ENCODE measurements at places on chromosomes 3 and 15.

DNA sequence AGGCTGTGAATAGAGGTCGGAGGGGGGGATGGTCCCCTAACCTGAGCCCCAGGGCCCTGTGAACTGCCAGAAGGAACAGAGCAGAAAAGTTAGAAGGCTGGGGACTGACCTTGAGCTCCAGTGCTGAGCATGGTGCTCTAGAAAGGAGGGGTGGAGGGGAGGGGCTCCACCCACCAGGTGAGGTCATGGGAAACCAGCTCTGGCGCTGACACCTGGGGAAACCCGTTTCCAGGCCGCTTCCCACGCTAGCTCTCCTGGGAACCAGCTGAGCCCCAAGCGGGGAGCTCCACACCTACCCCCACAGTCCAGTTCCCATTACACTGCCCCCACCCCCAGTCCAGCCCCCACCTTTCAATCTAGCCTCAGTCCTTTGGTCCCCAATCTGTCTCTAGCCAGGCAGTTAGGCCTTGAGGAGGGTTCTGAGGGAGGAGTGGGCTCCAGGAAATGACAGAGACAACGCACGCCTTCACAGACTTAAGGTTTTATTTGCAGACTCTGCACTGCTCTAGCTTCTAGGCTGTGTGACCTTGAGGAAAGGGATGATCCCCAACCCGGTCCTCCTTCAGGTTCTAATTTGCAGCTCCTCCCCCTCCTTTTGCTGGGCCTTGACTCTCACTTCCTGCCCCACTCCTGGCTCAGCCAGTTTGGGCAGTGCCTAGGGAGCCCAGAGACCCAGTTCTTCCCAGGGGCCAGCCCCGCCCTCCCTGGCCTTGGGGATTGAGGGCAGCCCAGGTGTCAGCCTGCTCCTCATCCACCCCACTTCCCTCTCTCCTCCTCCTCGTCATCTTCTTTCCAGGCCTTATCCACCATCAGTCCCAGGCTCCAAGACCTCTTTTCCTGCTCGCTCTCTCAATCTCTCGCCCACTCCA lies 2.1 kb downstream of the RHOV start:
- no peak for DNase-seq

DNA sequence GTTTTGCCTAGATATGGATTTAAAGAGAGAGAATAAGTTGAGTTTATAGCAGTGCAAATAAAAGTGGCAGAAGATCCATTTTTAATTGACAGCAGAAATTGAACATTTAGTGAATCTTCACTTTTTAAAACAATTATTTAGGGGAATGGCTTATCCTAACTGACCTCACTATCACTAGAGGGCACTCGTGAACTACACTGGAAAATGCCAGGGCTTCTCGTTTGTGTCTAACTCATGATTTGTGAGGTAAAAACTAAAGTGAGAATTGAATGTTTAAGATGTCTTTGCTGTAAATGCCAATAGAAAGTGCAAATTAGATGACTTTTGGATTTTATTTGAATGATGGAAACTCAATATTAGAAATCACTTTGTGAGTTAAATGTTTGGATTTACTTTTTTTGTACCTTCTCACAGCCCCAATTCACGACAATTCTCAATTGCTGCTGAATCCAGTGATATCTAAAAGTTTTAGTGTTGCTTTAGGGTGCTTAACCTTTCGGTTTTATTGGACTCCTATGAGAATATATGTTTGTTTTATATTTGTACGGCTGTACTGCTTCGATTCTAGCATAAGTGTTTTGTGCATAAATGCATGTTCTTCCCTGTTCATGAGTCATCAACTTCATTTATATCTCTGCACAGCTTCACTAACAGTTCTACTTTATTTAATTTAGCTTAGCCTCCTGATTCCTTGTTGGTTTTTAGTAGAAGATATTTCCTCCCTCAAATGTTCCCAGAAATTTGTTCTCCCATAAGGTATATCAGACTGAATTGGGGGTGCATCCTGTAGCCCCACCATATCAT lies 462.1 kb downstream of the MFSD1 start:
- DNase-seq: peak; percentile 44

DNA sequence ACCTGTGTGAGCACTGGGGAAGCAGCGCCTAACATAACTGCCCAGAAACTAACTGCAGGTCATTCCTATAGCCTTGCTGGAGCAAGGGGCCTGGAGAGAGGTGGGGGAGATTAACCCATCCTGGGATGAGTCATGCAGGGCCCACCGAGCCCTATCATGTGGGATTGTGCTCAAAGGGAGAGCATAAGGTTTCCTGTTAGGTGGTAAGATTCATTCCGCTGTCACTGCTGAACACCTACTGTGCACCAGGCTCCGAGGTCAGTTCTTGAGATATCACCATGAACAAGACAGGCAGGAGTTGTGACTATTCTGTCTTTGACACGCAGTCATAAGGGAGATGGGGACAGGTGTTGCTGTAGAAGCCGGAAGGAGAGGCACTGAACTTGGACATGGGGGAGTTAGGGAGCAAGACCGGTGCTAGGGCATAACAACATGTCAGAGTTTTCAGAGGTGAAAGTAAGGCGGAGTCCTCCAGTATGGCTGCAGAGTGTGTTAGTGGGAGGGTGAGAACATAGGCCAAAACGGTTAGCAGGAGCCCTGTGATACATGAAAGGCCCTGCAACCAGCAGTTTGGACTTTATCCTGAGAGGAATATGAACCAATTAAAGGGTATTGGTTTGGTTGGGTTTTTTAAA lies 2.4 kb downstream of the SLC25A38 start:
- DNase-seq: no peak

DNA sequence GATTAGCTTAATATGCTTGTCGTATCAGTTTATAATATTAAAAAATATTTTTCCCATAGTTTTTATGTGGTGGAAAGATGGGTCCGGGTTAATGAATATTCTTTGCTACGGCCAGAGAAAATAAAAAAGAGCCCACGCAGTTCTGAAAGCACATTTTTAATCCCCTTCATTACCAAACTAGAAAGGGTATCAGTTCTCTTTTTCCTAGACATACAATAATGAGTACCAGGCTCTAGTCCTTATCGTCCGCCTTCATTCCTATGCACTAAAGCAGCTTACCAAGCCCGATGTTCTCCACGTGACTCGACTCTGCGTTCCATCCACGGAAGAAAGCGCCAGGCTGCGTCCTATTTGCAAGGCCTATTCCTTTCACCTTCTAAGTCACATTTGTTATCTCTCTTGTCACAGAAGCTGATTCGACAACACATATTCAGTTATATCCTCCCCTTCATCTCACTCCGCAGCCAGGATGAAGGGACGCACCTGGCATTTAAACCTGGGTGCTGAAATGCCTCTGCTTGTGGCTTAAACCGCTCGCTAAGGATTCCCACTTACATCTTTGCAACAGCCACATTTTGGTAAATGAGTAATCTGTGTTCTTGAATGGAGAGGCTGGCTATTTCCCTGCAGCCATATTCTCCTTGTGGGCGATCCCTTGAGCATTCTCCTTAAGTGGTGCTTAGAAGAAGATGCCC lies 257.0 kb downstream of the CD47 start:
- no peak for DNase-seq

- DNase-seq: no peak
Observed at GRCh38 chr3:64149886-64150285, 75.4 kb downstream of the PRICKLE2 start.

GRCh38 chr3:54131890-54132289 lies 9.5 kb downstream of the CACNA2D3 start:
- DNase-seq: no peak

GRCh38 chr3:71271596-71271995 lies 311.9 kb downstream of the FOXP1 start:
- peak; percentile 67 for DNase-seq

- no peak for DNase-seq
Observed at GRCh38 chr15:25905140-25905539, 42.0 kb upstream of the ATP10A start.

DNA sequence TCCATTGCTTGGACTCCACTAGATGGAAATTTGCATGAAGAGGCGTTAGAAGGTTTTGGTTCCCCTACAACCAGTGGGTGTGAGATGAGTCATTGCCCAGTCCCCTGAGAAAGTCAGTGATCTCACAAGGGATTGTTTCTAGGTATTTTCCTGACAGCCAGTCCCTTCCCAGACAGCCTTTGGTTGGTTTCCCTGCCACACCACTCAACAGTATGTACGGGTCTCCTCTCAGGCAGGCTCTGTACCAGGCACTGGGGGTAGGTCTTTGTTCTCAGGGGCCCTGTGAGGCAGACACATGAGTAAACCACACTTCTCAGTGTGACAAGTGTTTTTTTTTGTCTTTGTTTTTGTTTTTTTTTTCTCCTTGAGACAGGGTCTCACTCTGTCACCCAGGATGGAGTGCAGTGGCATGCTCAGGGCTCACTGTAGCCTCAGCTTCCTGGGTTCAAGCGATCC lies 4.0 kb downstream of the LAMP3 start:
- DNase-seq: peak; percentile 19

GRCh38 chr3:151062611-151063010 lies 22.9 kb upstream of the MED12L start:
- DNase-seq: no peak

DNA sequence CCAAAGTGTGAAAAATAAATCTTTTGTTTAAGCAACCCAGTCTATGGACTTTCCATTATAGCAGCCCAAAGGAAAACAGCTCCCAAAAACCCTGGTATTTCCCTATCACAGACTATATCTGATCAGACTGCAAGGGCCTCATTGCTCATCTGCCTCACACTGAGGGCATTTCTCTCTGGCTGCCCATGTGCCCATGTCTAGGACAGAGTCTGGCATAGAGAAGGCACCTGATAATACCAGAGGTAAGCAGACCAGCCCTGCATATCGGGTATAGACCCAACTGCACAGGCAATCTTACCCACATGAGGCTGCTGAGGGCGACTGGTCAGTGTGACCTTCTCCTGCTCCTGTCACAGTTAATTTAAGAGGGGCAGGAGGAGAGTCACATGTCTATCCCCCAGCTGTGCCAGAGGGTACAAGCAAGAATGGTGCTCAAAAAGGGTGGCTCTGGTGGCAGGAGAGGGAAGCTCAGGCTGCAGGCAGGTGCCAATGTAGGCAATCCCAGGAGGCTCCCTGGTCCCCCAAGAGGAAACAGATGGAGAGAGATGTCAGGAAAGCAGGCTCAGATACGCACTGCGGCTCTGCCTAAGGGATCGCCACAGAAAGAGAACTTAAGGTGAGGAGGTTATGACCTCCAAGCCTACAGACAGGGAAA lies 3.1 kb downstream of the CSRNP1 start:
- DNase-seq: no peak

GRCh38 chr15:95799286-95800200 lies 531.0 kb upstream of the NR2F2 start:
- DNase-seq: peak; percentile 92

GRCh38 chr3:58052373-58053273 lies 44.4 kb downstream of the FLNB start:
- peak; percentile 96 for DNase-seq

DNA sequence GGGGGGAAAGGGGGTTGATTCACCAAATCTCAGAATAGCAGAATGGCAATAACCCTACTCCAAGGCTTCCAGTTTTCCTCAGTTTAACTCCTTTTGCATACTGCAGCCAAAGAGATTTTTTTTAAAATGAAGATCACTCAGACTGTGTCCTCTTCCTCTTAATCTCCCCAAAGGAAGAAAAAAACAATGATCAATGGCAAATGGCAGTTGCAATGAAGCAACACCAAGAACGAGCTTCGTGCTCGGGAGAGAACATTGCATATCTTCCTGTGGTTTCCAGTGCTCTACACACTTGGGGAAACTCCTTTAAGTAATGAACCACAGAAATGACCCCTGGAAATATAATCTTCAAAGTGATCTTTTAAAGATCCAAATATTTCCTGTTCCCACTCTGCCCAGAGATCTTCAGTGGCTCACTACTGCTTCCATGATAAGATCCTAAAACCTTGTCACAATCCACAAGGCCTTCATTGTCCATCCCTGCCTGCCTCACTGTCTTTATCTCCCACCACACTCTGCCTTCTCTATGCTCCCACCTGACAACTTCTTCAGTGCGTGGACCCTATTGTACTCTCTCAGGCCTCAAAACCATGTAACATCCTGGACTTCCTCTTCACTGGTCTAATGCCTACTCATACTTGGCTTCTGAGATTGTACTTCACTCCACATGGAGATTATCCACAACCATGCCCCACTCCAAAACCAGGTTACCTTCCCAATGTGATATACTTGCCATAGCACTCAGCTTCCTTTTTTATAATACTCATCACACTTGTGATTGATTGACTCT lies 394.8 kb downstream of the FHIT start:
- no peak for DNase-seq

GRCh38 chr3:58335652-58335947 lies 2.9 kb downstream of the PXK start:
- DNase-seq: no peak

DNA sequence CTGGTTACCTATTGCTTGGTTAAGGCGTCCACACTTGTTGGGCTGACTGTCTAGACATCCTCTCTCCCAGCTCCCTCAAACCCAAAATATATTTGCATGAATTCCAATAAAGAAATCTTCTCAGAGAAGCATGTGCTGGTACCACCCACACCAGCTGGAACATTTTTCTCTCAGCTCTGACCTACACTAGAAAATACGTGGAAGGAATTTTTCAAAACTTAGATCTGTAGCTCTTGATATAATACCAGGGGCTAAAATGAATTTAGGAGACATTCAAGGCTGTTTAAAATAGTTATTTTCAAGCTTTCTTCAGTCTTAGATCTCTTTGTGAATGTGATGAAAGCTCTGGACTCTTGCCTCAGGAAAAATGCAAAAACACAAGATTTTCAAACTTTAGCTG lies 590.4 kb downstream of the PDCD6IP start:
- no peak for DNase-seq

GRCh38 chr3:135260025-135260424 lies 465.0 kb downstream of the EPHB1 start:
- no peak for DNase-seq

- DNase-seq: no peak
Observed at GRCh38 chr15:88181613-88182012, 74.9 kb downstream of the NTRK3 start.

- DNase-seq: no peak
Observed at GRCh38 chr3:126314305-126314789, 42.9 kb downstream of the KLF15 start.

DNA sequence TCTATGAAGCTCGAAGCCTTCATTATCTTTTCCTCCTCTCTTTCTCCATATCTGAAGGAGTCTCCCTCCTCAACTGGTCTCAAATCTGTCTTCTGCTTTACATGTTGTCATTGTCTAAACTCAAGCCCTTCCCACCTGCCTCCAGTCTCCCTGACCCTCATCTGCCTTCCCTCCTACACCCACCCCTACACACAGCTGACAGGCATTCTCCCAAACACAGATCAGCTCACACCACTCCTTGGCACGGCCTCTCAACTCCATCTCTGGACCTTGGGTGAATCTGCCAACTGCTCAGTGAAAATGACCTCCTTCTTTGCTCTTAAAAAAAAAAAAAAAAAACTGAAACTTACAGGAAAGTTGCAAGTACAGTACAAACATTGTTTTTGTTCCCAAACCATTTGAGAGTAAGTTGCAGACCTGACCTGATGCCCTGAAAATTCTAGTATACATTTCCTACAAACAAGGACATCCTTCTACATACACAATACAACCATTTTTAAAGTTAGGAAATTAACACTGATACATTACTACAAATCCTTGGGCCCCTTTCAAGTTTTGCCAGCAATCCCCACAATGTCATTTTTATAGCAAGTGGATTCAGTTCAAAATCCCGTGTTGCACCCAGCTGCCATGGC lies 49.4 kb upstream of the UBE2E1 start:
- no peak for DNase-seq

GRCh38 chr15:50675535-50676144 lies 11.0 kb downstream of the TRPM7 start:
- DNase-seq: peak; percentile 31

GRCh38 chr3:147846854-147847478 lies 437.8 kb downstream of the ZIC1 start:
- no peak for DNase-seq
